Dermis microvascular lymphatic vessel endothelial cell (primary cell): ENCODE measurements at places on chromosomes 11 and 22. TPM values are rescaled to one million over a fixed set of nuclear protein-coding genes. Genes with fewer than 3 reads are reported as not detected.

- DNase-seq = no peak
These were observed 14.5 kb upstream of the POU2AF1 start for GRCh38 chr11:111393585-111393984.

DNA sequence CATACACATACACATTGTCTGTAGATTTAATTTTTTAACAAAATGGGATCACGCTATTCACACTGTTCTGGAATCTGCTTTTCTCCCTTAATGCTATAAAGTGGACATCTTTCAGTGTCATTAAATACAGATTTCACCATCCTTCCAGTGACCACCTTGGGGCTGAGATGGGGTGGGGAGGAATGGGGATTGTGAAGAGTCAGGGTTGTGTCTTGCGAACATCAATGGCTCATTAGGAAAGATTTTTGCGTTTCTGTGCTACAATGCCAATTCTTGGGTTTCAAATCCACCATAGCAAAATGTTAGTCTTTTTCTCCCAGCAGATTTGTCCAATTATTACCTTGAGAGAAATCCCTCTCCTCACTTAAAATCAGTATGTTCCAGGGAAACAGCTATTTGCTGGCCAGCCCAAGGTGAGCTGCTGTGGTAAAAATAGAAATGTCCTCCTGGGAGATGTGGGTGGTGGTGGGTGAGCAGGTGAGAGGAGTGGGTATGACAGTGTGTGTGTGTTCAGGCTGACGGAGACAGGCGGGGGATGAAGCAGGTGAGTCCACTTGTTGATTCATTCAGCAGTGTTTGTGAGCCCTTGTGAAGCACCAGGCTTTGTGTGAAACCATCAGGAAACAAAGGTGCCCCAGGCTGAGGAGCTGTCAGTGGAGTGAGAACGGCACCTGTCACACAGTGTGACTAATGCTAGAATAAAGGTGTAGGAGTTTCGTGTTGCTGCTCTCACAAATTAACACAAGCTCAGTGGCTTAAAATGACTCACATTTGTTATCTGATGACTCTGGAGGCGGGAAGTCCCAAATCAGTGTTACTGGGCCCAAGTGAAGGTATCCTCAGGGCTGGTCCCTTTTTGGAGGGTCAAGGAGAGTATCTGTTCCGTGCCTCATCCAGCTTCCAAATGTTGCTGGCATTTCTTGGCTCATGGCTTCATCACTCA lies 1.7 kb upstream of the CBX6 start:
- DNase-seq = no peak

GRCh38 chr22:24376586-24376985 lies 50.8 kb upstream of the ADORA2A start:
- no peak for DNase-seq

- DNase-seq = no peak
These were observed 19.9 kb downstream of the PHLDA2 start for GRCh38 chr11:2909133-2909902.

GRCh38 chr11:97229936-97230335 lies 840.1 kb downstream of the JRKL start:
- no peak for DNase-seq

GRCh38 chr11:61418136-61418535 lies 11.6 kb downstream of the CPSF7 start:
- DNase-seq = no peak

GRCh38 chr11:72235351-72236057 lies 8.5 kb downstream of the PHOX2A start:
- no peak for DNase-seq

DNA sequence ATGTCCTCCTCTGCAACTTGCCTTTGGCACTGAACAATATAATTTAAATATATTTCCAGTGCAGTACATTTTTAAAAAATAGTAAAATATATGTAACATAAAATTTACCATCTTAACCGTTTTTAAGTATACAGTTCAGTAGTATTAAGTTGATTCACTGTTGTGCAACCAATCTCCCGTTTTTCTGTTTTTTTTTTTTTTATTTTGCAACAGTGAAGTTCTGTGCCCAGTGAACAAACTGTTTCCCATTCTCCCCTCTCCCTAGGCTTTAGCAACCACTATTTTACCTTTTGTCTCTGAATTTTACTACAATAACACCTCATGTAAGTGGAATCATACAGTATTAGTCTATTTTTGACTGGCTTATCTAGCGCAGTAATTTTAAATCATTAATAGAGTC lies 13.8 kb downstream of the PRRG4 start:
- no peak for DNase-seq

DNA sequence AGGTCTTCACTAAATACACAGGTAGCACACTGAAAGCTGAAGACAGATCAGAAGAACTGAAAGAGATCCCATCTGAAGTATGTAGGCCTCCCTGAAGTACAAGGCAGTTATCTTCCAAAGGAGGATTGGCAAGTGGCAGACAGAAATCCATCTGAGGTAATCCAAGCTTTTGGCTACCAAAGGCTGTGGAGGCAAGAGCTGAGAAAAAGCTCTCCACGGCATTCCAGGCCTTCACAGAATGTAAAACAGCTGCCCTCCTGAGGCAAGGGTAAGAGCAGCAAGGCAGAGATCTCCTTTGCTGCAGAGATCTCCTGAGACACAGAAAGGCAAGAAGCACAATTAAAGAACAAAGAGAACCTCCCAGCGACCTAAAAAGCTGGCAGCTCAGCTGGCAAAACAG lies 19.1 kb downstream of the PIK3C2A start:
- DNase-seq = no peak

GRCh38 chr11:66676931-66677598 lies 622 bp downstream of the RBM4B start:
- DNase-seq = no peak

Gene HTR3B
- not detected in 2 replicates for total RNA-seq

Gene OR6T1
- total RNA-seq = not detected in 2 replicates

Gene RFPL3
- total RNA-seq = not detected in 2 replicates

Gene CDKN1C
- 19.4 and 58.8 TPM in 2 replicates for total RNA-seq
